ENCODE measurements at places on chromosomes 7 and 10. TPM values are rescaled to one million over a fixed set of nuclear protein-coding genes. Genes with fewer than 3 reads are reported as not detected.

The TMEM184A gene
- total RNA-seq, result 0.13 TPM

The FGFR2 gene
- 0.52 TPM for total RNA-seq

The UTF1 gene
- not detected for total RNA-seq

The CYP3A4 gene
- not detected for total RNA-seq

The NUTM2E gene
- 0.13 TPM for total RNA-seq

The ANKRD61 gene
- total RNA-seq, result 0.39 TPM

The TMEM26 gene
- total RNA-seq, result 1.9 TPM

The NACAD gene
- 6.1 TPM for total RNA-seq

The CPA2 gene
- not detected for total RNA-seq

The CAV1 gene
- 107 TPM for total RNA-seq

The GALNT17 gene
- total RNA-seq, result not detected

The ITGA8 gene
- under 0.01 TPM for total RNA-seq

The ZNF804B gene
- not detected for total RNA-seq

The PON1 gene
- not detected for total RNA-seq

The NKX2-3 gene
- total RNA-seq, result not detected

The KLLN gene
- 0.78 TPM for total RNA-seq

The CLCN1 gene
- total RNA-seq, result 0.13 TPM

The OR13A1 gene
- 0.08 TPM for total RNA-seq

All from epithelial cell of alveolus of lung (primary cell).